ENCODE measurements at places on chromosomes 2 and 18. TPM values are rescaled to one million over a fixed set of nuclear protein-coding genes. Genes with fewer than 3 reads are reported as not detected.
A peak's percentile ranks its signal among the peaks of the same experiment; 100 is the strongest.

Gene RNU2-63P
- 60.5 TPM for polyA plus RNA-seq

Gene DOK6
- not detected for polyA plus RNA-seq

Gene ABCA12
- polyA plus RNA-seq = not detected

Gene SETBP1
- 0.72 TPM for polyA plus RNA-seq

Gene HOXD13
- polyA plus RNA-seq = not detected

Gene SNORC
- polyA plus RNA-seq = 2.5 TPM

Gene ACAA2
- 14.6 TPM for polyA plus RNA-seq

Gene CDH2
- 37.6 TPM for polyA plus RNA-seq

Gene GYPC
- polyA plus RNA-seq = 4.3 TPM

DNA sequence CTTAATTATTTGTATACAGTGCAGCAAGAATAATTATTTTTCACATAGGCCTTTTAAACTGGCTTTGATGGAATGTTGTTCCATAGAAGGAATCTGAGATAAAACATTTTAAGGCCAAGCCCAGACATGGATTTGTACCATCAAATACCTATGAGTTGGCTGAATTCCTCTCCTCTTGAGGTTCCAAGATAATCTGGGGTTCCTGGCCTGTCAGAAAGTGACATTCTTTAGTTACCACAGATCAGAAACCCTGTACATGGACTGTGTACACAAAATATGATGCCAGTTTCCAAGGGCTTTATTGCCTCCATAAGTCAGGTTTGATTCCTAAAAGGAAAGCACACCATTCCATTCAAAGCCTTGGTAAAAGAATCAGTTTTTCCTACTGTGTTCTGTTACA is 1256.7 kb upstream of the NRXN1 start:
- DNase-seq = no peak

DNA sequence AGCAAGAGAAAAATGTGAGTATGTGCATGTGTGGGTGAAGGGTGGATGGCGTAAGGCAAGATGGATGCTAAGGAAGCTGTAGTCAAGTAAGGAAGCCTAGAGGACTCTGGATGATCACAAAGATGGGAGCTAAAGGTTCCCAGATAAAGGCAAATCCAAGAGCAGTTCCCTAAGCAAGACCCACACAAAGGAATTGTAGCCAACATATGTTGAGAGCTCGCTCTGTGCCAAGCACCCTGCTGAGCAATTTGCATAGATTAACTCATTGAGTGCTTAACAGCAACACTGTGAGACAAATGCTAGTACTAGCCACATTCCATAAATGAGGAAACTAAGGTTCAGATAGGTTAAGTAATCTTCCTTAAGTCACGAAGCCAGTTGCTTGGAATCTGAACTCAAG is 132.6 kb downstream of the C1D start:
- no peak for DNase-seq

GRCh38 chr2:67436221-67436620 is 39.1 kb downstream of the ETAA1 start:
- no peak for DNase-seq

GRCh38 chr2:202632682-202633290 is 2.0 kb upstream of the FAM117B start:
- peak; percentile 58 for DNase-seq

GRCh38 chr2:240143801-240144648 is 3.6 kb upstream of the OTOS start:
- peak; percentile 49 for DNase-seq

GRCh38 chr2:145958611-145959010 is 1438.7 kb upstream of the ZEB2 start:
- no peak for DNase-seq

- DNase-seq = no peak
Measured at GRCh38 chr18:77110936-77111335, 21.6 kb downstream of the MBP start.

All from endothelial cell of umbilical vein (primary cell).